Fibroblast of the aortic adventitia (primary cell): ENCODE measurements at places on chromosomes 13 and 19.

GRCh38 chr19:29806098-29806866 is 5.5 kb upstream of the CCNE1 start:
- peak; percentile 87 for DNase-seq

DNA sequence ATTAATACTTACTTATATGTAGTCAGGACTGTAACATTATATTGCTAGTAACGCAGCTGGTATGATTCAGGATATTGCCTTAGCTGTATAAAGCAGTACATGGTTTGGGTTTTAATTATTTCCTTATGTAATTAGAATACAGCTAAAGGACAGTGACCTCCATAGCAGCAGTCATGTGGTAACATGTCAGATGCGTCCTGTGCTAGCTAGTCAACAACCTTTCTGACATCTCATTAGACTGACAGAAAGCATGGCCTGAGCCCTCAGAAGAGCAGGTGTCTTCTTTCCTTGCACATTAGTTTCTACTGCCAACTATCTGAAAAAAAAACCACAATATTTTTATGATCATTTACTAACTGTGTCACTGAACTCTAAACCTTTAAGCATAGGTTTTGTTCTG is 122.2 kb downstream of the MAB21L1 start:
- no peak for DNase-seq

GRCh38 chr19:34319785-34320184 is 45.2 kb upstream of the GPI start:
- no peak for DNase-seq

- peak; percentile 37 for DNase-seq
Observed at GRCh38 chr19:4577020-4577782, 17.7 kb upstream of the SEMA6B start.

DNA sequence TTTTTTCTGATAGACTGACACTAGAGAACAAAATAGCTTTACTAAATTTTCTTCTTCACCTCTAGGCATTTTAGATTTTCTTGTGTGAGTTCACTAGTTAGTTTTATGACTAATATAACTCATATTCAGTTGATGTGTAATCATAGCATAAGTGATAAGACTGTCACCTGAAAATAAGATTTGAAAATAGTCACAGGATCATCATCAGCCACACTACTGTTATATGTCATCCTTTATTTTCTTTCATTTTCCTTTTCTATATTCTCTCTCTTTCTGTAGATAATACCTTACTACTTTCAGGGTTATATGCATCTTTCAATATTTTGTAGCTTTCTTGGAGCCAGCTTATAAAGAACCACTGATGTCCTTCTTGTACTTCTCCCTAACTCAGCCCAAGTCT is 292.6 kb downstream of the TDRD3 start:
- DNase-seq: no peak

DNA sequence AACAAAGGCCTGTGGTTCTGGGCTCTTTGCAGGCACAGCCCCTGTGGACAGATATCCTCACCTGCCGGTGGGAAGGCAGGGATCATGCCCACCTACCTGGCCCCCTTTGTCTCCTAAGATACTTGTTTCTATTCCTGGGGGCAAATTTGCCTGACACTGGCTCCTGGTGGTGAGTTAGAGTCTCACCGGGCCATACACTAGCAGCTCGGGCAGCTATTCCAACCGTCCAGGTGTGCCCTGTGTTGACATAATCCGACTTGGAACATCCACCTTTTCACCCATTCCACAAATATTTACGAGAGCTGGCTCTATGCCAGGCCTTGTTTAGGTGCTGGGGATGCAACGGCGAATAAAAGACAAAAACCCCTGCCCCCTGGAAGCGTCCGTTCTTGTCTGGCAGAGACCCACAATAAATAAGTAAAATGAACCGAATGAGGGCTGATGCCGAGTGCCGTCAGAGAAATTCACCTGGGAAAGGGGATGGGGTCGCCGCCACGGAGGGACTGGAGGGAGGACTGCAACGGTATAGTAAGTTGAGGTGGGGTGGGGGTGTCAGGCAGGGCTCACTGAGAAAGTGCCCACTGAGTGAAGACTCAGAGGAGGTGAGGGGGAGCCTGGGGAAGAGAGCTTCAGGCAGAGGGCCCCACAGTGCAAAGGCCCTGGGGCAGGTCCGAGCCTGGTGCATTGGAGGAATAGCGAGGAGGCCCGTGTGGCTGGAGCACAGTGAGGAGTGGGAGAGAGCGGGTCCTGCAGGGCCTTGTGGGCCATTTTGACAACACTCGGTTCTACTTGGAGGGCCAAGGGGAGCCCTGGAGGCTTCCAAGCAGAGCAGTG is 43.2 kb upstream of the RANBP3 start:
- no peak for DNase-seq

GRCh38 chr13:61873717-61874116 is 458.1 kb upstream of the PCDH20 start:
- no peak for DNase-seq

DNA sequence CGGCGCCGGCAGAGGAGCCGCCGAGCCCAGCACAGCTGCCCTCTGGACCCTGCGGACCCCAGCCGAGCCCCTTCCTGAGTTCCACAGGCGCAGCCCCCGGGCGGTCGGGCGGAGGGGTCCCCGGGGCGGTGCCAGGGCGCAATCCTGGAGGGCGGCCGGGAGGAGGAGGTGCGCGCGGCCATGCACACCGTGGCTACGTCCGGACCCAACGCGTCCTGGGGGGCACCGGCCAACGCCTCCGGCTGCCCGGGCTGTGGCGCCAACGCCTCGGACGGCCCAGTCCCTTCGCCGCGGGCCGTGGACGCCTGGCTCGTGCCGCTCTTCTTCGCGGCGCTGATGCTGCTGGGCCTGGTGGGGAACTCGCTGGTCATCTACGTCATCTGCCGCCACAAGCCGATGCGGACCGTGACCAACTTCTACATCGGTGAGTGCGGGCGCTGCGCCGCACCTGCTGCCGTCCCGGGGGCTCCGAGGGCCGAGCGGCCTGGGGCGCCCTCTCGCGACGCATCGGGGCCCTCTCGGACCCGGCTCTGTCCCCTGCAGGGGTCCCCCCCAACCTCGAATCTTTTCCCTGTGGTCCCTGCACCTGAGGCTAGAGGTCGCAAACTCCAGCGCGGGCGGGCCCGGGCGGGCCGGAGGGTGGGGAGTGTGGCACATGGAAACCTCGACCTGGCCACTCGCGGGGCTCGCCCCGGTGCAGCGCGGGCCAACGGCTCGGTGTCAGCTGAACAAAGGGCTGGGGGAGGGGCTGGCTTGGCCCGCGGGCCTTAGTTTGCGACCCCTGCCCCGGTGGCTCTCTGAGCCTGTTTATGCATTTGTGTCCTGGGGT is at the start of gene KISS1R:
KISS1R (plus strand) TSS at position 11 of the 829 bp plus-strand sequence; CDS start at position 181, 170 bp downstream.
- DNase-seq: peak; percentile 12

DNA sequence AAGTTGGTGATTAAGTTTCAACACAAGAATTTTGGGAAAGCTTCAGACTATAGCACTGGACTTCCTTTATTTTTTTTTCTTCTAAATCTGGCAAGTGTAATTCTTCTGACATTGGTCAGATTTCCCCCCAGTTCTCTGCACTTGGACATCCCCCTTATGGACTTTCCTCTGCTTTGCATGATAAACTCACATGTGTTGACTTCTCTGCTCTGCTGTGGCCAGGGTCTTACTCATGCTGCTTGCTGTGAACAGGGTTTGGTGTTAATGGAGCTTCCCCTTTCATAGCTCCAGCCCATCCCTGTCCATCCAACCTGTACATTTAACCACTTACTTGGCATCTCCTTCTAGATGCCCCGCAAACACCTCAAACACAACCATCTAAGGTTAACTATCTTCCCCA is 70.5 kb upstream of the SPATA13 start:
- no peak for DNase-seq

DNA sequence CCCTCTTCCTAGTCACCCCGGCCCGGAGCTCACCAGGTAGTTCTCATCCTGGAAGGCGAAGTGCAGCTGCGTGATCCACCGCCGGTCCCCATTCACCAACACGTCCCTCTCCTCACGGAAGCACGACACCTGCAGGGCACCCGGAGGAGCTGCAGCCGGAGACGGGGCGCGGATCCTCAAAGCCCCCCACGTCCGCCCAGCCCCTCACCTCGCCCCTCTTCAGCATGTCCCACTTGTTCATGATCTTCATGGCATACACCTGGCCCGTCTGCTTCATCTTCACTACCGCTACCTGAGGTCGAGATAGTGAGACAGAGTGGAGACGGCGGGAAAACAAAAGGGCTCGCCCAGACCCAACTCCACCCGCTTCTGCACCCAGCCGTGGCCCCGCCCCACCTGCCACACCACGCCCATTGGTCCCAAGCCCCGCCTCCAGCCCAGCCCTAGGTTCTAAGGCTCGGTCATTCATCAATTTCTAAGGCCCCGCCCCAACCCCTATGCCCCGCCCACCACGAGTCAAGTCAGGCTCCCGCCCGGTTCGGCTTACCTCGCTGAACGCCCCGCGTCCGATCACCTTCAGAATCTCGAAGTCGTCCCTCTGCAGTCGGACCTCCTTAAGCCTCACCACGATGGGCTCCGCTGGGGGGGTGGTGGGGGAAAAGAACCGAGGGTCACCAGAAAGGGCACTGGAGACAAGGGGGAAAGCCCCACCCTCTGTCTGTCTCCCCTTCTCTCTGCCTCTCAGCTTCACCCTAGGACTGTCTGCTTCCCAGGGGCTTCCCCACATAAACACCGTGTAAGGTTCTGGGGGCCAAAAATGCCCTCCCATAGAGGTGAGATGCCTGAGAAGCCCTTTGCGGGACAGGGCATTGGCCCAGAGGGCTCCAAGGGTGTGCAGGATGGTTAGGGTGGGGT is 2.8 kb downstream of the DMPK start:
- DNase-seq: peak; percentile 49

DNA sequence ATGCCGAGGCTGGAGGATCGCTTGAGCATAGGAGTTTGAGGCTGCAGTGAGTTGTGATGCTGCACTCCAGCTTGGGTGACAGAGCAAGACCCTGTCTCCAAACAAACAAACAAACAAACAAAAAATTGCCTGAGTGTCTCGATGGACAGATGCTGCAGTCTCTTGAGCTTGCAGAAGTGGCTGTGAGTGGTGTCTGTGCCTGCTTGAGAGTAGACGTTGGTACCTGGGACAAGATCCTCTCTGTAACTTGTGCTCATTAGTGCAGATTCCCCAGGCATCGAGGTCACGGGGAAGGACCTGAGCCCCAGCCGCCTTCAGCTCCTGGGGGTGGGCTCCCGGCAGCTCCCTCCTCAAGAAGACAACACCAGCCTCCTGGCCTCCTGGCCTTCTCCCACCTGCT is 8.6 kb upstream of the C5AR2 start:
- no peak for DNase-seq

GRCh38 chr19:46413262-46414031 is at the start of gene CCDC8:
TSS of gene CCDC8 (minus strand) at chr19:46413564. CDS start at chr19:46412810, 754 bp downstream.
- DNase-seq: peak; percentile 91

DNA sequence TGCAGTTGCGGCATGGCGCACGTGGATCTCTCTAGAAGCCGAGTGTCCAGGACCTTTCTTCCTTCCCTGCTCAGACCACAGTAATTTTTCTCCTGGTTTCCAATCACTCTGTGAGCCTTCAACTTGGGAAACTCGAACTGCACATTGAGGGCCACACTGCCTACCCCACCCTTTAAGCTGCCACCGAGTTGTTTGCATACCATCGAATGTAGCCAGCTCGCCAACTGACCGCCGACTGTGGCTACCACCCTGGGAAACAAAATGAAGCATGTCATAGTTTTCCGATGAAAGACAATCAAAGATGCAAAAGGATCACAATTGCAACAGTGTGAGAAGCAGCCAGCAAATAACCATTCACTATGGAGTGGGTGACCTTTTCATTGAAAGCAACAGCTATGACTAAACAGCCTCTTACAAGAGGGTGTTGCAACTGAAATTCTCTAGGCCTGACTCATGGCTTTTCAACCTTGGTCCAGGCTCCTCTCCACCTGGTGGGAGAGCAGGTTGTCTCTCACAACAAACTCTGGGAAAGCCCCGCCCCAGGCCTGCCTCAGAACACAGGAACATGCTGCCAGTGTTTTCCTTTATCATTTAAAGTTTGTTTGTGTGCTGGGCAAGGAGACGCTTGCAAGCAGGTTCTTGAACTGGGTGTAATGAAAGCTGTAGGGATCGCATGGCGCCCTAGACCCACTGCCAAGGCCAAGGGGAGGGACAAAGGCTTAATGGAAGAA is 141.7 kb upstream of the SERP2 start:
- DNase-seq: peak; percentile 99

- DNase-seq: no peak
Observed at GRCh38 chr19:24002256-24002945, 84.6 kb upstream of the ZNF254 start.

DNA sequence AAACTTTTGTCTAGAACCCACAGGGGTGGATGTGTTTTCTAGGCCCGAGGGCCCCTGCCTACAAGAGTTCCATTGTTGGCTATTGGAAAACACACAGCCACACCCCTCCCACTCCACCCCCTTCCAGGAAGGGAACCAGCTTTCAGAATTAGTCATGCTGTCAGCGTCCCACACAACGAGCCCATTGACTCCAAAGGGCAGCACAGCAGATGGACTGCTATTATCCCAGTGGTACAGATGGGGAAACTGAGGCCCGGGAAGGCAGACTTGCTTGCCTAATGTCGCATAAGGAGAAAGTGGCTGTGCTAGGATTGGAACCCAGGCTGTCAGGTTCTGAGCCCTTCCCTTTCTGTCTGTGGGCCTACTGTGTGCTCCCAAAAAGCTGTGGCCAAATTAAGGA is 8.1 kb upstream of the FXYD3 start:
- DNase-seq: peak; percentile 65

GRCh38 chr13:110574161-110574560 is 12.6 kb upstream of the RAB20 start:
- DNase-seq: no peak

DNA sequence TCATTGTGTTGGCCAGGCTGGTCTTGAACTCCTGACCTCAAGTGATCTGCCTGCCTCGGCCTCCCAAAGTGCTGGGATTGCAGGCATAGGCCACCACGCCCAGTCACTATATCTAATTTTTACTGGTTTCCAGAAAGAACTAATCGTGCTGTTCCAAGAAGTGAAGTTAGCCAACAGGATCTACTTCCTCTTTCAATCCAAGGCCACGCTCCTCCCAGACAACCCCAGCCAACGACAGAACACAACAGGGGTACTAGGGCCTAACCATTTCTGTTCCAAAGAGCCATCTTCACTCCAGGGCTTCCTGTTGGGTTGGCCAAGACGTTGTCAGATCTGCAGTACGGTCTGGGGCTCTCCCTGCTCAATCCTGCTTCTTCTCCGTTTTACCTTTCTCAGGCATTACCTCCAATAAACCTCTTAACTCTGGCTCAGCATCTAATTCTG is 7.0 kb upstream of the LSM14A start:
- DNase-seq: no peak
